Cardiac muscle cell (in vitro differentiated cells and primary cell): ENCODE measurements at places on chromosomes 2 and 18.

DNA sequence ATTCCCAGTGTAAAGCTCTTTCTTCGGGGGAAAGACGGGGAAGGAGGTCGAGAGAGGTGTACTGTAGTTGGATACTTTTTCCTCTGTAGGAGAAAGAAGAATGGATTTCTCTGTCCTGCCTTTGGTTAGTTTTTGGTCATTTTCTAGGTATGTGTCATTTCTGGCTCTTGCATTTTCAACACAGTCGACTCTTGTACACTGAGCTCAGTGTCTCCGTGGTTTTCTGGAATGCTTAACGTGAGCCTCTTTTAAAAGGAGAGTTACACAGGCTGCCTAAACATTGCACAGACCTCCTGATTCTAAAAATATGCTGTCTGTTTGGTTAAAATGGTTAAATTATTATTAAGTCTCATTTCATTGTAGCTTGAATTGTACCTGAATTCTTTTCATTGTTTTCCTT lies 21.8 kb upstream of the GLS start:
- DNase-seq: peak; percentile 75

GRCh38 chr2:111119822-111120252 lies 877 bp upstream of the BCL2L11 start:
- peak; percentile 20 for DNase-seq

- no peak for DNase-seq
Measured at GRCh38 chr2:30255026-30255425, 23.7 kb downstream of the LBH start.

DNA sequence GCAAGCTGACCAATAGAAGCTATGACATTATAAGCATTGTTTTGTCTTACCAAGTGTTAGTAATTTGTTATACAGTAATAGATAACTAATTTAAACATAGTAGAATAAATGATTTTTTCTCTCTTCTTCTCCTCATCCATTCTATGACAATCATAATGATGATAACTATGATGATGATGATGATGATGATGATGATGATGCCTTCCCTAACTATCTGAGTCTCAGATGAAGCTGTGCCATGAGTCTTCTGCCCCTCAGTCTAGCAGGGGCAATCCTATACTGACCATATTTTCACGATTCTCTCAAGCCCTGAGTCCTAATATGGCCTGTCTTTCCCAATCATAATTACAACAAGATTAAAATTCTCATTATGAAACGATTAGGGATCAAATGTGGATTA lies 1369.0 kb downstream of the LRP1B start:
- no peak for DNase-seq

GRCh38 chr2:158889135-158889853 lies 79.1 kb upstream of the TANC1 start:
- no peak for DNase-seq
